ENCODE measurements at places on chromosomes 12 and 14.

DNA sequence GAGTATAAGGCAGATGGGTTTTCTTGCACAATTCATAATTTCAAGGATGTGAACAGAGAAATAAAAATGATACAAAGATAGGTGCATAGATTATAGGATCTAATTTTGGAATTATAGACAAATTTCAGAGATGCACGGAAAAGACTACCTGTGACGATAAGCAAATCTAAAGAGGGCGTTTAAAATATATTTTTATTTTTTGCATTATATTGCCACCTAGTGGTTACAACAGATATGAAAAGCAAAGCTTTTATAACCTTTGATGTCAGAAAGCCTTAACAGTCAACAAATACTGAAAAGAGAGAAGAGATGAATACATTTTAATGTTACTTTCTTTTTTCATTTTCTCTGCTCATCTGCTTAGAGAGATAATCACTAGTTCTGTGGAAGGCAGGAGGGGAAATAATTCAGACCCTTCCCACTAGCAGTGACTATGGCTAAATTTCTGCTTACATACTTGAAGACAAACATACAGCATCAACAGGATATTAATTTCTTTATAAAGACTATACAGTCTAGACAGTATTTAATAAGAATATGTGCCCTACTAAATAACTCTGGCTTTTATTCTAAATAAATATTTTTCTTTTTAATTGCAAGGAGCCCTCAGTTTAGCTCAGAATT is 46.3 kb downstream of the NTS start:
- DNase-seq = peak; percentile 21

- no peak for DNase-seq
These were observed 27.1 kb upstream of the SLC17A8 start for GRCh38 chr12:100329800-100330199.

- DNase-seq = no peak
These were observed 258.8 kb upstream of the GARIN6 start for GRCh38 chr12:99388671-99389195.

- no peak for DNase-seq
These were observed 9.9 kb downstream of the PAPOLA start for GRCh38 chr14:96512122-96512521.

- no peak for DNase-seq
These were observed 646.9 kb downstream of the DIO2 start for GRCh38 chr14:79564371-79564770.
